ENCODE measurements at places on chromosomes 2 and 18.

DNA sequence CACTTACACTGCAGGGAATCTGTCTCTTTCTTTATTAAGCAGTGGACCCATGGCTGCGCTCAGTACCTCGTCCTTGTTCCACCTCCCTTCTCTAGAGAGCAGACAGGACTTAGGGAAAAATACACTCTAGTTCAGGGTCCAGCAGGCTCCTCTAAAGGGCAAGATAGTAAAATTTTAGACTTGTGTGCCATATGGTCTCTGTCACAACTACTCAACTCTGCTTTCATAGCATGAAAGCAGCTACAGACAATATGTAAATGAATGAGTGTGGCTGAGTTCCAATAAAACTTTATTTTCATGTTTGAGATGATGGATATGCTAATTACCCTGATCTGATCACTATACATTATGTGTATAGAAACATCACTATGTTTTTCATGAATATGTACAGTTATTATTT lies 163.1 kb downstream of the BABAM2 start:
- no peak for DNase-seq

DNA sequence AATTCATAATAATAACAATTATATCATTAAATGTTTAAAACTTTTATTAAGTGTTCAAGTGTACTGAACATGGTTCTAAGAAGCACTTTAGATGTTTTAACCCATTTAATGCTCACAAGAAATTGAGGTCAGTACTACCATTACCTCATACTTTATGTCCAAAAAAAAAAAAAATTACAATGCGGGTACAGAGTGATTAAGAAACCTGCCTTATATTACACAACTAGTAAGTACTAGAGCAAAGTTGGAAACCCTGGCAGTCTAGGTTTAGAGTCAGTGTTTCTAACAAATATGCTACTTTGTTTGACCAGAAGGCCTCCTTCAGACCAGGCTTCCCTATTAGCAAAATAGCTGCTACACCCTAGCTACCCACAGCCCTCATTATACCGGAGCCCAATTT lies 28.5 kb downstream of the PLEKHM3 start:
- DNase-seq = no peak

DNA sequence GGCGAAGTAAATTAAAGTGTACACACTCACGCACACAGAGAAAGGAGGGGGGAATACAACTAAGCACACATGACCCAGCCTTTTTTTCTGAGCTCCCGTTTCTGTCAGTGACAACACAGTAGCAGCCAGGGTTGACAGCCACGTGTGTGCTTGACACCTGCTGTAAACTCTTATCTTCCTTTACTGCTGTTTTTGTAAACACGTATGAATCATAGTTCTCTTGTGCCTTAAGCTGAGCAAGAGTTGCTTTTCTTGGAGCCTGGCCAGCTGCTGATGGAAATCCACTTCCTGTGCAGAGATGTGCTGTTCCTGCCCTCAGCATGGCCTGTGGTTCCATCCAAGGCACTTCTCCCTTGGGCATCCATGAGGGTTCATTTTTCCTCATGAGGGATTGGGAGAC lies 561.9 kb downstream of the GALR1 start:
- no peak for DNase-seq

GRCh38 chr2:212940816-212941215 lies 210.6 kb downstream of the IKZF2 start:
- no peak for DNase-seq

DNA sequence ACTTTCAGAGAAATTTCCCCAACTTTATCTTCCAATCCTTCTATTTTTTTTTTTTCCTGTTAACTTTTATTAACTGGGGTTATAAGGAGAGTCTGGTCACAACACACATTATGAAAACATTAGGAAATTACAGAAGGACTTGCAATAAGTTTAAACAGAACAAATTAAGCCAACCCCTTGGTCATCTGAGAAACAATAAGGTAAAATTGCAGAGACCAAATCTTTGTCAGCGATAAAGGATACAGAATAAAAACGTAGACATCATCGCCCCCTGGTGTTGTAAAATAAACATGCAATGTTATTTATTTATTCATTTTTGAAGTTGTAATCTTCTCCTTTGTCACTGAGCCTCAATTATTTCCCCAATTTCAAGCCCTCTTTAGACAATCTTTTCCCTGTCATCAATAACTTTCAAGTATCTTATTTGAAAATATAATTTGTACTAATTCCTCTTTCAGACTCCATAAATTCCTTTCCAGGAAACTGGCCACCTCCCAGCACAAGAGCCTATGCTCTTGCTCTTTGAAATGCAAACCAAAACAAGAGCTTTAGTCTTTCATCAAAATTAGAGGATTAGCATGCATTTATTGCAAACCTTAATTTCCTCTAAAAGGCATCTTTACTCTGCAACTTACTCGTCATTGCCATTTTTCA lies 19.5 kb downstream of the G6PC2 start:
- no peak for DNase-seq

DNA sequence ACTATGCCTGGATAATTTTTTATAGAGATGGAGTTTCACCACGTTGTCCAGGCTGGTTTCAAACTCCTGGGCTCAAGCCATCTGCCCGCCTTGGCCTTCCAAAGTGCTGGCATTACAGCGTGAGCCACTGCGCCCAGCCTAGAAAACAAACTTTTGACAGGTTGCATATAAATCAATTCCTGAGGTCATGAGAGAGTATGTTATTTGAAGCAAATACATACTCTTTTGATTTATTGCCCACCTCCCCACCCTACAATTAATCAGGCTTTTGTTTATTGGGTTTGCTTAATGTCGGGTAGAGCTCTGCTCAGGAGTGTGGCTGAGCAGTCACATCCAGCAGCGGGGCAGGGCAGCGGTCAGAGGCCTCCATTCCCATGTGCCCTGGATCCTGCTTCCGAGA lies 37.9 kb upstream of the ASB1 start:
- DNase-seq = no peak

DNA sequence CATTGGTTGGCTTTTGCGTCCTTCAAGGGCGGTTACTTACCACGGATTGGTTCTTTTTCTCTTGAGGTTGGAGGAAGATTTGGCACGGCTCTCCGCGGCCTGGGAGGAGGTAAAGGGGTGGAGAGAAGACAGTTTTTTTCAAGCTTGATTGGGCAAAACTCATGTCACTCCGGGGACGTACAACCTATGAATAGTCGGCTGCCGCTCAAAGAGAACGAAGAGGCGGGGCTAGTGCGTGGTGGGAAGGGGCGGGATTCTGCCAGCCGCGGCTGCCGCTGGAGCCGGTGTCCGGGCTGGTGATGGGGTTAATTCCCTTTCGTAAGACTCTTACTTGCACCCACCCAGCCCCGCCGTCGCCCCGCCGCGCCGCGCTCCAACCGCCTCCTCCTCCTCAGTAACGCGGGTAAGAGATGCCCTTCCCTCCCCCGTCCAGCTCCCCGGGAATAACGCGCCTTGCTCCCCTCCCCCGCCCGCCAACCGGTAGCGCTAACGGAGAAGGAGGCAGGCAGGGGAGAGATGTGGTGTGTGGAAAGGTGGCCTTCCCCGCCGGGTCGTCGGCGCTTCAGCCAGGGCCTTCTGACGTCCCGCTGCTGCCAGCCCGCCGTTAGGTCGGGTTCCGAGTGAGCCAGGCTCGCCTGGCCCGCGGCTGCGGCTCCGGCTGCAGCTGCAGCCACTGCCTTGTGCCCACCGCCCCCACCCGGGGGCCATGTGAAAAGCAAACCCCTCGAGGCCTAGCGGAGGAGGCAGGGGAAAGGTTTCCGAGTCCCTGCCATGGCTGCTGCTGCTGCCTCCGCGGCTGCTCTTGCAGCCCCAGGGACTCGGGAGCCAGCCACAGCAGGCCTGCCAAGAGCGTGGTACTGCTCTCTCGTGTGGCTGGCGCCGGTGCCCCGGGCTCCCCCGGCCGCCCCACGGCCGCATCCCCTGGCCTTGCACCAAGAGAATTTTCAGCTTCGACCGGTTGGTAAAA lies at the start of gene R3HDM1:
R3HDM1 (plus strand) TSS at position 254 of the 967 bp plus-strand sequence. CDS start 73,362 bp downstream, outside the sequence.
- peak; percentile 97 for DNase-seq

GRCh38 chr2:133326652-133327397 lies 241.4 kb downstream of the NCKAP5 start:
- no peak for DNase-seq

DNA sequence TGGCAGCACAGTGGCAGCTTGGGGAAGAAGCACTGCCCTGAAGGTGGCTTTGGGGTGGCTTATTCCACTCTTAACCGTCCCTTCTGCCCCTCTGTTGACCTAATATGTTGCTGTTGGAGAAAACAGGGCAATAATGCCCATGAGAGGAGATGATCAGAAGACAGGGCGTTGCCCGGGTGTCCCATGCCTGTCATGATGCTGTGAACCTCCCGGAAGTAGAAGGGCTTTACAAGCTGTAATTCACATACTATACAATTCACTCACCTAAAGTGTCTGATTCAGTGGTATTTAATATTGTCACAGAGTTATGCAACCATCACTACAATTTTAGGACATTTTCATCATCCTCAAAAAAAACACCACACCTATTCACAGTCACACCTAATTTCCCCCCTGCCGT lies 112.3 kb downstream of the FHOD3 start:
- DNase-seq = no peak

GRCh38 chr18:47985866-47986265 lies 55.4 kb upstream of the SMAD2 start:
- DNase-seq = no peak

- DNase-seq = no peak
Observed at GRCh38 chr2:31196622-31197021, 20.7 kb downstream of the CAPN14 start.

- DNase-seq = no peak
Observed at GRCh38 chr18:73563901-73564472, 583.6 kb downstream of the FBXO15 start.

GRCh38 chr2:221309892-221310583 lies 262.1 kb downstream of the EPHA4 start:
- DNase-seq = no peak

GRCh38 chr18:35144698-35145097 lies 96.1 kb upstream of the ZNF397 start:
- no peak for DNase-seq

DNA sequence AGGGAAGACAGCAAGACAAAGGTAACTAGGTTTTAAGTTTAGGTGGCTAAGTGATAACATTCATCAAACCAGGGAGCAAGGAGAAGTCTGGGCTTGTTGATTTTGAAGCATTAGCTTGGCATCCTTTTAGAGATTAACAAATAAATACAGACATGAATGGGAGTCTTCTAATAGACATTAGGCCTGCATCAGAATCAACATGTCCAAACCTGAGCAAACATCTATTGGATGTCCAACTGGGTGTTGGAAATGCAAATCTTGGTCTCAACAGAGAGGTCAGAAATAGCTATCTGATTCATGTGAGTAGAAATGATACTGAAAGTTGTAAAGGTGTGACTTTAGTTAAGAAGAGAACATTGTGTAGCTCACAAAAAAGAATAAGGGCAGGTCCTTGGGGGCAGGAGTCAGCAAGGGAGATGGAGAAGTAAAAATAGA lies 85.5 kb upstream of the RND3 start:
- DNase-seq = no peak

GRCh38 chr2:186590759-186591505 lies 1.1 kb downstream of the ITGAV start:
- DNase-seq = peak; percentile 60

DNA sequence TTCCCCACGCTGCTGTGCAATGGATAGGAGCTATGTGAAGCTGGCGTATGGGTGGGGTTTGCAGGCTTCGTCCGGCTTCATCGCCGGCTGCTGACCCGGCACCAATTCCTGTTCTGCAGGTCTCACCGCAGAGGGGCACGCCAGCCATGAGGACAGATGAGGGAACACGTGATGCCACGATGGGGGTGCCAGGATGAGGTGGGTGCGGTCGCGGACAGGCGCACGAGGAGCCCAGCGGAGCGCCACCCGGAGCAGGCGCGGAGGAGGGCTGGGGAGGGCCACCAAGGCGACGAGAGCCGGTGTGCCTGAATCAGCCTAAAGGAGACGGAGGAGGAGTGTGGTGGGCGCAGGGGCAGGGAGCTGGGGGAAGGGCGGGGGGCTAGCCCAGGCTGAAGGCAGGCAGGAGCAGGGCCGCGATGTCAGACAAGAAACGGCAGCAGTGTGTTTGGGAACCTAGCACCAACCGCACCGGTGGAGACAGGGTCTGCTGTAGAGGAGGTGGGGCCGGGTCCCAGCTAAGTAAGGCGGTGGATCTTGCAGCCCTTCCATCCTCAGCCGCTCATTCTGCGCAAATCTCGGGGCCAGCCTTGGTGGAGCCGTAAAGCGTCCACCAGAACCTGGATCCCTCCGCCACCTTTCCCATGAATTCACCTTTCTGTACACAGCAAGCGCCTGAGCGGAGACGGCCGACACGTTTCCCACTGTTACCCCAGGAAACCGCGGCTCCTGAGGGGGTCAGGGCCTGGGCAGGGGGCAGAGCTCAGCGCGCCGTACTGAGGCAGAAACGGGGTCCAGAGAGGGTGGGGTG lies 17.0 kb upstream of the CD8A start:
- peak; percentile 65 for DNase-seq

DNA sequence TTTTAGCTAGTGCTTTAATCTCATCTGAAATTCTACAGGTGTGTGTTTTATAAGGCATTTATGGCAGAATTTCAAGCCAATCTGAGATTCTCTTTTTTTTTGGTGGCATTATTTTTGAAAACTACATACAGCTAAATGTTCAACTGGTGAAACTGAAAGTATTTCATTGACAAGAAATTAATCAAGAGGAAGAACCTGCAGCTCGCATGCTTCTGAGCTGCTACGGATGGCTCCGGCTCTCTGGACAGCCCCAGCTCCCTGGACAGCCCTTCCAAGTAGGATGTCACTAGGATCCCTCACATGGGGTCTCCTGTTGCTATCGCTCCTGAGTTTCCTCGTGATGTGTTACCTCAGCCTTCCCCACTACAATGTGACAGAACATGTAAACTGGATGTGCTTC lies 46.4 kb downstream of the AAK1 start:
- no peak for DNase-seq

DNA sequence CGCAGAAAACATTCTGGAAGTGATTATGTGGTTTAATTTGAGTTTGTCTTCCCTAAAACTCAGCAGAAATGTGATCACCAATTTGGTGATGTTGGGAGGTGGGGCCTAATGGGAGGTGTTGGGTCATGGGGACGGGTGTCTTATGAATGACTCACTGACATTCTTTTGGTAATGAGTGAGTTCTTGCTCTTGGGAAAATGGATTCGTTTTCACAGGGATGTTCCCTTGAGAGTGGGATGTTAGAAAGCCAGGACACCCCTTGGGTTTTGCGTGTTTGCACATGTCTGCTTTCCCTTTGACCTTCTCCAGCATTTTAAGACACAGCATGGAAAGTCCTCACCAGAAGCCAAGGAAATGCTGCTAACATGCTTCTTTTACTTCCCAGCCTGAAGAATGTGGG lies 321.5 kb upstream of the NT5C1B start:
- no peak for DNase-seq

- no peak for DNase-seq
Observed at GRCh38 chr2:222575618-222576017, 80.3 kb downstream of the FARSB start.

DNA sequence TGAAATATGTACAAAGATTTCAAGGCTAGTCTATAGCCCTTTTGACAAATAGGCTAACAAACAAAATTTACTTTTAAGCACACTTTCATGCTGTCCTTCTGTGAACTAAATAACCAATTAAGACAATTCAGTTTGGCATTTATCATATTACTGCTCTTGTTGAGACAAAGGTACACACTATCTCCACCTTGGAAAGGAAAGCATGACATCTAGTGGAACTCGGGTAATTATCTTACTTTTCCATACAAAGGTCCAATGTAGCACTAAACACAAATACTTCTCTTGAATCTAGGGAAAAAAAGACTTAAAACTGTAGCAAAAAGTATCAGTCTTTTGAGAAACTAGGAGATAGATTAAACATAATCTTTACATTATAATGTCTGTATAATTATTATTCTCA lies 125.0 kb upstream of the CD226 start:
- no peak for DNase-seq

GRCh38 chr2:239833269-239834109 lies 191.7 kb downstream of the NDUFA10 start:
- DNase-seq = peak; percentile 20
